ENCODE measurements at places on chromosomes 12 and 14. TPM values are rescaled to one million over a fixed set of nuclear protein-coding genes. Genes with fewer than 3 reads are reported as not detected.
A peak's percentile ranks its signal among the peaks of the same experiment; 100 is the strongest.

- DNase-seq: no peak
Measured at GRCh38 chr12:8796831-8797626, 25.4 kb upstream of the A2ML1 start.

- no peak for DNase-seq
Measured at GRCh38 chr12:15834575-15834974, 45.4 kb upstream of the EPS8 start.

DNA sequence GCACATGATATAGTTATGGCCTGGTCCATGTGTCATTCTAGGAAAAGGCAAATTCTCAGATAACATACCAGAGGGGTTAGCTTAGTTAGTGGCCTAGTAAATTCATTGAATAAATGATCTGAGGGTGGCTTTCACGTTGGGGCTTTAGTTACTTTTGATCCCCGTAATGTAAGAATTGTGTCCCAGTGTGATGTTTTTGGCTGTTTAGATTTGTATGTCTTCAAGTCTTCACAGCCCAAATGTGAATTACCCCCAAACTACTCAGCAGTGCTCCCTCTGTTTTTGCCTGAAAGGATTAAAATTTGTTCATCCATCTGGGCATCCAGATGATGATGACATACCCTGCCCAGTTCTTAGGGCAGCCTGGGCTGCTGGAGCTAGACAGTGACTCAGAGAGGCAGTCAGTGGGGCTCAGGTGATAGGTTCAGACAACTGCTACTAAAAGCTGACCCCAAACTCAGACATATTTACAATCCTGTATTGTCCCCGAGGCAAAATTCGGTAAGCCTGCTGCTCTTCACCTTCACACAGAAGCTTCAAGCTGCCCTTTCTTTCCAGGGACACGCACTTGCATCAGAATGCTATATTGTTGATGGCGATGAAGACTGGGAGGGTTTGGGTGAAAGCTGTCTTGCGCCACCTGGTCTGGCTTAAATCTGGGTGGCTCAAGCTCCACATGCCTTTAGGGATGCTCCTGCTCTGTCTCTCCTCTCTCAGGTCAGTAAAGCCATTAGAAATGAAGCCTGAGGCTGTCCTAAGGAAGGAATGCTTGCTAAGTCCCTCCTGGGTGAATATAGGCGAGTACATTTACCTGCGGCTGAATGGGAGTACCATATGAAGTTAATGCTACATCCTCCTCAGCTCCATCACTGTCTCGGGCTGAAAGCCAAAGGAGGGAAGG is 10.3 kb downstream of the GPRC5D start:
- DNase-seq: no peak

AQP6 gene
- not detected for total RNA-seq

APOLD1 gene
- 2.7 TPM for total RNA-seq

BCL11B gene
- total RNA-seq: 0.90 TPM

DNA sequence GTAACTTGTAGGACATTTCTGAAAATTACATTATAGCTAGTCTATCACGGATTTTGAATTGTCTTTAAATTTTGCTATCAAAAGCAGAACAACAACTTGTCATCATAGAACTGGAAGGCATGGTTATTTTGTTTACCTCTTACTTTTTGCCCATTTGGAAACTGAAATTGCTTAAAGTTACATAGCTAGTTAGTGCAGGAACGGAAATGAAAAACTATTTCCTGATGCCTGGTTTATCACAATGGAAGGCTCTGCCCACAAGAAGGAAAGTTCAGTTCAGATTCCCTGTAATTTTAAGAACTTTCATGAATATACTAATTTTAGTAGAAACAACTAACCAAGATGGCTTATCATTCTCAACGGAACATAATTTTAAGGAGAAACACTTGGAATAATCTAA is 427.7 kb downstream of the RAD51B start:
- no peak for DNase-seq

FAM222A gene
- 0.68 TPM for total RNA-seq

DNA sequence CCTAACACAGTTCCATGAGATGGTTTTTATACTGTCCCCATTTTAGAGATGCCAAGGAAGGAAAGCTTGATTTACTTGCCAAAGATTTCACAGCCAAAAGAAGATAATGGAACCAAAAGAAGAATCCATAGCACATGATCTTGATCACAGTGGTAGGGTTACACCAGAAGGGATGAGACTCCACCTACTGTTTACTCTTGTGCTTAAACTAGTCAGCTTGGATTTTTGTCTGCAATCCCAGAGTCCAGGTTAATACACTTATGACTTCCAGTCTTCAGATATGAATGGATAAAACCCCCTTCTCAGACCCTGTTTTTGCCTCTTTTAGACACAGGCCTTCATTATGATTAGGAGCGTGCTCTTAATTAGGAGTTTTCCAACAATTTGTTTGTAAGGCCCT is 454.2 kb downstream of the AEBP2 start:
- DNase-seq: peak; percentile 20

PRB3 gene
- not detected for total RNA-seq

DTX1 gene
- total RNA-seq: 1.3 TPM

All from H4 (cell line).